Germinal center (tissue), 1 donor: ENCODE measurements at places on chromosomes 5 and 9.
A peak's percentile ranks its signal among the peaks of the same experiment; 100 is the strongest.

DNA sequence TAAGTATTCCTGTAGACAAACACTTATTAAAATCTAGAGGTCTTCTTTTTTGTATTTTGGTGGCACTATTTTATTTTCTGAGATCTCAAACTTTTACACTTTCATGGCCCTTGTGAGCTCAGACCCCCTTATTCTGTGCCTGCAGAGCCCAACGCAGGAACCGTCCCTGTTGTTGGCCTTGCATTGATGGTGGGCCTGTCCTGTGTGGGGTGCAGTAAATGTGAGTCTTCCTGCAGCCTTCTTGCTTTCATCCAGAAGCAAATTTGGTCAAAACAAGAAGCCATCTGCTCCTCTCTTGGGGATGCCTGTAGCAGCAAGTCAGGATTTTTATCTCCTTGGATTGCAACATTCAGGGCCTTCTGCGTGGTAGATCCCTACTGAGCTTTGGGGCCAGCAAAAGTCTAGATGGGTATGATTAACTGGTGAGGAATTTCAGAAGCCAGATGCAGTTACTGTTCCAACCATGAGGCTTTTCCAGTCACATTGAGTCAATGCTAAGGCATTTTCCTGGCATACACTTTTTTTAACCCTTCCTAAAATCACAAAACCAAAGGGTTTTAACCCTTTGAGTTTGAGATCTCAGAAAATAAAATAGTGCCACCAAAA is 31.7 kb downstream of the BASP1 start:
- DNase-seq: no peak

- DNase-seq: no peak
Measured at GRCh38 chr5:147375151-147375550, 134.7 kb downstream of the DPYSL3 start.

GRCh38 chr9:125532812-125533594 is 174.0 kb downstream of the MAPKAP1 start:
- DNase-seq: no peak

DNA sequence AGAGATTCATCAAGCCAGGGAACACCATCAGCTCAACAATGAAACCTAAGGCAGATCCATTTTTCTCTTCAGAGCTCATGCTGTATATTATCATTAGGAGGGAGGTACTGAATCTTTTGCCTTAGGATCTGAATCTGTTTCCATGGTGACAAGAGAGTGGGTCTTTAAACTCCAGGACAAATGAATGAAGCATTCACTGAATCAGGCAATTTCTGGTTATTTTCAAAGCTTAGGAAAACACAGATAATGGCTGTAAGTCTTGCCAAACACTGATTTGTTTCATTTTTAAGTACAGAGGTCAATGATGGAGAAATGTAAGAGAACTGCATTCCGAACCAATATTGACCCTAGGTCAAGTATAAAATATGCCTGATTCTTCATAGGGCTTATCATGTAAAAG is 84.9 kb downstream of the GNA14 start:
- DNase-seq: no peak

DNA sequence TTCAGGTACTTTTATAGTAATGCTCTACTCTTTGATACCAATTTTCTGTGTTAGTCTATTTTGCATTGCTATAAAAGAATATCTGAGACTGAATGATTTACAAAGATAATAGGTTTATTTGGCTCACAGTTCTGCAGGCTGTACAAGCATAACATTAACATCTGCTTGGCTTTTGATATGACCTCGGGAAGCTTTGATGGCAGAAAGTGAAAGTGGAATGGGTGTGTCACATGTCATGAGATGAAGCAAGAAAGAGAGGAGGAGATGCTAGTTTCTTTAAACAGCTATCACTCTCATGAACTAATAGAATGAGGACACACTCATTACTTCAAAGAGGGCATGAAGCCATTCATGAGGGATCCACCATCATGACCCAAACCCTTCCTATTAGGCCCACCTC is 270.9 kb upstream of the IL12B start:
- DNase-seq: no peak

DNA sequence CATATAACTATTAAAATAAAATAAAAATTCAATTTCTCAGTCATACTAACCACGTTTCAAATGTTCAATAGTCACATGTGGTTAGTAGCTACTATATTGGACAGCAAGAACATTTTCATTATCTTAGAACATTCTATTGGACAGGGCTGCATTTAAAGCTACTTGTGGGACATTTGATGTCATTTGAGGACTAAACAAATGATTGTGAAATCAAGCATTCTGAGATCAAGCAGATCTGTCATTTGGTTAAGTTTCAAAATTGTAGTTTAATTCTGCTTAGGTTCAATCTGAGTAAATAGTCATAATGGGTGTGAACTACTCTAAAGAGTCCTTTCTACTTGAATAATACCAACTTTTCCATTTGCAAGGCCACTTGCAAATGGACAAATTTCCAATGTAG is 226.9 kb upstream of the C9orf72 start:
- DNase-seq: no peak

DNA sequence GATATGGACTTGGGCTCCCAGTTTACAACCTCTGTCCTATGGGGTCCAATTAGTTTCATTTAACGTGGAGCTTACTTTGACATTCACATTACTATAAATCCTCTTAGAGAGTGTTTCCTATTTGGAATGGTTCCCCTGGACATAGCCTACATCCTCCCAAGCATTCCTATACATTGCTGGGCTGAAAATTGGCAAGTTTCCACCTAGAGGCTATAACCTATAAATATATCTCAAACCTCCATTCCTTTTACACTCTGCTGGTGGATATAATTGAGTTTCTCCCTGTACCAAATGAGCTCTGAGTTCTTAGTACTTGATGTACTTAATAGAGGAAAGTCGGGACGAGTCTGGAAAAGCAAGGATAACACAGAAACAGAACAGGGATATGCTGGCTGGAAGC is 172.8 kb downstream of the ASTN2 start:
- no peak for DNase-seq

- no peak for DNase-seq
Measured at GRCh38 chr9:105485131-105485530, 37.3 kb downstream of the FSD1L start.

DNA sequence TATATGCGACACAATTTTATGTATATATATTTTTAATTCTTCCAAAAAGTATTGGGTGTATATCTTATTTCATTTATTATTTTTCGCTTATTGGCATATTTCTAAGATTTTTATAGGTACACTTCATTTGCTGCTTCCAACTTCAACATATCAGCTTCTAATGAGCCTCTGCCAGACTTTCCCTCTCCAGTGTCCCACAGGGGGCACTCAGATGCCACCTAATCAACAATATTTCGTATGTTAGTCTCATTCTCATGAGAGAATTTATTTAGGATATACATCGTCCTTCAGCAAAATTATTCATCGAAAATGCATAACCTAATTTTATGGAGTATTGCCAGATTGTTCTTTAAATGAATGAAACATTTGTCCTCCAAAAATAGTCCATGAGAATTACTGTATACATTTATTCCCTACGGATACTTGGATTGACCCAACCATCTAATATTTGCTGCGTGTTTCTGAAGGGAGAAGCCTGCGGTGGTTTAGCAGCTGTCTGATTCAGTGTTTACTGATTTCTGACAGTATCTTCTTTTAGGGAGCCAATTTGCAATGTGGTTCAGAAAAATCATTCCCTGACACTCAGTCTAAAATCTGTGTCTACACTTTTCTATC is 100.6 kb upstream of the SELENOP start:
- DNase-seq: no peak

GRCh38 chr9:135878528-135879236 is 28.7 kb downstream of the CAMSAP1 start:
- no peak for DNase-seq

DNA sequence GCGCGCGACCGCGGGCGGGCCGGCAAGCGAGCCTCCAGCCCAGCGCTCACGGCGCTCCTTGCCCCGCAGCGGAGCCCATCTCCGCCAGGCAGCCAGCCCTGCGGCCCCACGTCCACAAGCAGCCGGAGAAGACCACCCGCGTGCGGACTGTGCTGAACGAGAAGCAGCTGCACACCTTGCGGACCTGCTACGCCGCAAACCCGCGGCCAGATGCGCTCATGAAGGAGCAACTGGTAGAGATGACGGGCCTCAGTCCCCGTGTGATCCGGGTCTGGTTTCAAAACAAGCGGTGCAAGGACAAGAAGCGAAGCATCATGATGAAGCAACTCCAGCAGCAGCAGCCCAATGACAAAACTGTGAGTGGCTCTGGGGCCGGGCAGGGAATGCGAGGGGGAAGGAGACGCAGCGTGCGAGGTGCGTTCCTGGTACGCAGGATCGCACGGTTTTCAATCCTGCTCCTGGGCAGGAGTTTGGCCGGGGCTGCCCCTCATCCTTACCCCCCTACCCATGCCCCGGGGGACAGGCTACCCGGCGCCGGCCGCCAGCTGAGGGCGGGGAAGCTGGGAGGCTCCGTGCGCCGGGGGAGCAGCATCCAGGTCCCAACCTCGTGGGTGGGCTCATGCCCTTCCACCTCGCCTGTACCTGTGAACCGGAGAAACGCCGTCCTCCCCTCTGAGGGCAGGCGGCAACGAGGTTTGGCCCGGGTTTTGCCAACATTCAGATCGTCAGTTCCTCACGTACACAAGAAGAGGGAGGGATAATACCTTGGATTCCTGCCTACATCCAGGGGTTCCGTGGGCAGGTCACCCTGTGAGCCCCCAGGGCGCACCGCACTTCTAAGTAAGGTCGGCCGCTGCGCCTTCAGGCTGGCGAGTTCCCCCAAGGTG is 6.6 kb downstream of the ISL1 start:
- no peak for DNase-seq

DNA sequence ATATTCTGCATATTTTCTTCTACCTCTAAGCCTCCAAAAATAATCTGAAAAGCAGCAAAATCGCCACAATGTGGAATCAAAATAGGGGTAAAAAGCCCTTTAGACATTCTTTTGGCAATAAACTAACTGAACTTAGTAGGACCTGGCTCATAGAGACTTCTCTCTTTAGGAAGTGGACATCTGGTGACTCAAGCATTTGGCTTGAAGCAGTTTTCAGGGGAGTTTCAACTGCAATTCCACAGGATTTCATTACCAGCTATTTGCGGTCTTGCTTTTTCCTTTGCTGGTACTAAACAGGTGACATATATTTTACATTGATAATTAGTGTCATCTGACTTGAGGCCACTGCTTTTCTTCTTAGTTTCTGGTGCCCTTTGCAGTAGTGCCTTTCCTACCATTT is 173.2 kb upstream of the FBN2 start:
- DNase-seq: no peak

GRCh38 chr9:109973336-109973735 is 193.3 kb downstream of the PALM2AKAP2 start:
- DNase-seq: peak; percentile 31

DNA sequence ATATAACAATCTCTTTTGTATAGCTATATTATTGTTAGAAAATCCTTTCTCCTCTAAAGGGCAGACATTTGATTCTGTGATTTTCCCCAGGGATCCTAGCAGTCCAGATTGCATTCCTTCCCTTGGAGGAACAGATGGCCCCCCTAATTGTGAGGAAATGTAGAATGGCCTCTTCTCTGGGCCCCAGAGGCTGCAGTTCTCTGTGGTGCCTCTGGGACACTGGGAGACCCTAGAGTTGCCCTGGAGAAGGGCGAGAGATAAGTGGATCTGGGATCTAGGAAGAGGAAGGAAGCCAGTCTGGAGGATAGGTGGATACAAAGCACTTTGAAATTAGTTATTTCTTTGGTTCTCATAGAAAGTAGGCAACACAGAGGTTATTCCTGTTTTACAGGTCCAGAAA is 1.9 kb upstream of the HINT2 start:
- DNase-seq: no peak

DNA sequence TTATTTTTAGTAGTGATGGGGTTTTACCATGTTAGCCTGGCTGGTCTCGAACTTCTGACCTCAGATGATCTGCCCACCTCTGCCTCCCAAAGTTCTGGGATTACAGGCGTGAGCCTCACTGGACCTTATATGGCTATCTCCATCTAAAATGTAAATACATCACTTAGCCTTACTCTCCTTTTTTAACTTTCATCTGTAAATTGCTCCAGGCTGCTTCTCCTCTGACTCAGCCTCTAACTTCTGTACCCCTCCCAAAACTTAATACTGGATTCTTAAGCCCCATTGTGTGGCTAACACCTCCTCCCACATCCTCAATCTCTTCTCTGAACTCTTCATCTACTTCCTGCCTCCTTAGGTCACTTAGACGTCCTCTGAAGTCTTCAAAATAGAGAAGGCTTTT is 4.0 kb downstream of the SNX30 start:
- no peak for DNase-seq

DNA sequence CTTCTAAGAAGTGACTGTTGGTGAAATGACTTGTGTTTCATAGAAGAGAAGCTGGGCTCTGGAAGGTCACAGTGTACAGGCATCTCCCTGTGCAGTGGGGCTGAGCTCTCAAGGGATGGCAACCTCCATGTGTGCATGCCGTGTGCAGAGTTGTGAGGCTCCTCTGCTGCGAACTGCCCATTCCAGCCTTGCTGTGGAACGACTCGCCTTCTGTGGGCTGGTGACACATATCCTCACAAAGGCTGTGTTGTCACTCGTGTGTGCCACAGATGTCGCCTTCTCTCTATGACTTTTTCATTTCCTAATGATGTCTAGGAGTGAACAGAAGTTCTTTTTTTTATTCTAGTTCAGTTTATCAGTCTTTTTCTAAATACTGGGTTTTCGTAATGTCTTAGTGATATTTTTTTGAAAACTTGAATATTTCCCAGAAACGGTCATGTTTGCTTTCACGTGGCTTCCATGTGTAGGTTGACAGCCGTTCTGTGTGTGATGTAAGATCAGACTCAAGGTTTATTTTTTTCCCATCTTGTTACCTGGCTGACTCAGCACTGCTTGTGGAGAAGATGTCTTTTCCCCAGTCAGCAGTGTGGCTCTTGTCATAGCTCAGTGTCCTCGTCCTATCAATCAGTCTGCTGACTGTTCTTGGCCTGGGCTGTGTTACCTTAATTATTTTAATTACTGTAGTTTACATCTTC is 57.3 kb upstream of the CACNA1B start:
- DNase-seq: no peak

DNA sequence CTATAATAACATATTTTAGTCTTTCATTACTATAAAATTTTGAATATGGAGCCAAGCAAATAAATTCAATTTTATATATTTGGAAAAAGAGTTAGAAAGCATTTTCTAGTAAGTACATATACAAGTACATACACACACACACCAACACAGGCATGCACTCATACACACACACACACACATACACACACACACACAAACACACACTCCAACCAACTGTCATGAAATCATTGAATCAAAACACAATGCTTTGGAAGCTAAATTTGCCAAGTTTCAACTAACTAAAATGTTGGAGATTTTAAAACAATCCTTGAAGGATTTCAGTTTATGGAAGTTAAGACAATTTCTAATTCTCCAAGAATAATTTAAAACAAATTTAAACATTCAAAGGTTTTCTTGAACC is 283.2 kb downstream of the TAF11L14 start:
- no peak for DNase-seq
